ENCODE measurements at places on chromosomes 7 and 10. TPM values are rescaled to one million over a fixed set of nuclear protein-coding genes. Genes with fewer than 3 reads are reported as not detected.
A peak's percentile ranks its signal among the peaks of the same experiment; 100 is the strongest.

The AGR2 gene
- total RNA-seq, result 1.7 TPM

DNA sequence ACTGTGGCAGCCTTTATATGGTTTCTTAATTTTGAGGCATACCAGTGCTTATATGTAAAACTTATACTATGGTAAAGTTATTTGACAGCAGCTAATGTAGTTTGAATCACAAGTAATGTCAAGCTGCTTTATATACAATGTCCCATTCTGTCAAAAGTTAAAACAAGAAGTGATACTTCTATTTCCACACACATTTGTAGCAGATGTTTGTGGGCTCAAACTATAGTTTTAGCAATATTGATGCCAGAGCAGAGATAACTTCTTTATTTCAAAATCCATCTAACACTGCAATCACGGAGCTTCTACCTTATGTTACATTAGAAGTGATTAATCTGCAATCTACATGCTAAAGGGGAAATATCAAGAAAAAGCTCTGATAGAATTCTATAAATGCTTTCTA, 149.6 kb downstream of the ADK start:
- H3K27ac ChIP-seq, result no peak overlapping the region
- H3K36me3 ChIP-seq, result no peaks in the 10 kb centered on the region
- H3K4me3 ChIP-seq, result no peak overlapping the region
- no peaks in the 10 kb centered on the region for H3K27me3 ChIP-seq
- no peak for DNase-seq
- no peaks in the 10 kb centered on the region for H3K4me1 ChIP-seq

The GSTO2 gene
- total RNA-seq, result 5.6 TPM

DNA sequence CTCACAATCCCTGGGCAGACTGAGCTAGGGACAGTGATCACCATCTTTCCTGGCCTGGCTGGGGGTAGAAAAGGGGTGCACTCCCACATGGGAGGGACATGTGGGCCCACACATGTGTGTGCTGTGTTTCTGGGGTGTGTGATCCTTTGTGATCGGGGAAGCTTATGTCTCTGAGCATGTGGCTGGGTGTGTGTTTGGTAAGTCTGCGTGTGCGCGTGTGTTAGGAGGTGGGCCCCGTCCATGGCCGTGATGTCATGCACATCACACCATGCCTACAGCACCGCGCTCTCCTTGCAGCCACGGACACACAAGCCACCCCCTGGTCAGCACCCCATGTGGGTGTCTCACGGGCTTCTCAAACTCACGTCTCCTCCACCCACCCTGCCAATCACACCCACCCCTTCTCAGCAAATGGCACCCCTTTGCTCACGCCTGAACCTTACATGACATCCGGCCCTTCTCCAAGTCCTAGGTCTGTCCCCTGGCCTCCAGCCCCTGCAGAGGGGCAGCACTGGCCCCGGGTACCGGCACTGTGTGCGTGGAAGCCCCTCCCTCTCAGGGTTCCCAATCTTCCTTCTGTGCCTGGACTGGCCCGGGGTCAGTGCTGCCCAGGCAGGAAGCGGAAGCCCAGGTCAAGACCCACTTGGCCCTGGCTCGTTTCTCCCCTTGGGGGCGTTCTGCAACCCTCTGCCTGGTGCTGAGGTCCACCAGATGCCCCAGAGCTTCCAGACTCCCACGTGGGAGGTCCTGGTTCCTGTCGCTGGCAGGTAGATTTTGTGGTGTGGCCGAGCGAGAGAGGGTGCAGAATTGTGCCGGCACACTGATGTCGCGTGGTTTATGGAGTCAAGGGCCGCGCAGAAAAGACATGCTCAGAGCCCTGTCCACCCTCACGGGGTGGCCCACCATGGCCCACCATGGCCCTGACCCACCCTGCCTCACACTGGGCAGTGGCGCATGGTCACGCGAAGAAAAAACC, 12.6 kb downstream of the SLC29A4 start:
- no peaks in the 10 kb centered on the region for H3K36me3 ChIP-seq
- H3K27me3 ChIP-seq, result no peaks in the 10 kb centered on the region
- H3K4me1 ChIP-seq, result peaks cover 15% of the 10 kb centered on the region
- no peak overlapping the region for H3K27ac ChIP-seq

- H3K4me3 ChIP-seq, result peak overlapping the region; percentile 29
These were observed 1.2 kb downstream of the JAZF1 start for GRCh38 chr7:28179120-28180030.

- H3K4me3 ChIP-seq, result no peak overlapping the region
- no peak for DNase-seq
- H3K36me3 ChIP-seq, result no peaks in the 10 kb centered on the region
- no peaks in the 10 kb centered on the region for H3K27me3 ChIP-seq
- H3K27ac ChIP-seq, result no peak overlapping the region
- H3K4me1 ChIP-seq, result no peaks in the 10 kb centered on the region
These were observed 63.6 kb downstream of the ADARB2 start for GRCh38 chr10:1673568-1674345.

The CALML3 gene
- total RNA-seq, result 144 TPM

The TACC2 gene
- 4.6 TPM for total RNA-seq

DNA sequence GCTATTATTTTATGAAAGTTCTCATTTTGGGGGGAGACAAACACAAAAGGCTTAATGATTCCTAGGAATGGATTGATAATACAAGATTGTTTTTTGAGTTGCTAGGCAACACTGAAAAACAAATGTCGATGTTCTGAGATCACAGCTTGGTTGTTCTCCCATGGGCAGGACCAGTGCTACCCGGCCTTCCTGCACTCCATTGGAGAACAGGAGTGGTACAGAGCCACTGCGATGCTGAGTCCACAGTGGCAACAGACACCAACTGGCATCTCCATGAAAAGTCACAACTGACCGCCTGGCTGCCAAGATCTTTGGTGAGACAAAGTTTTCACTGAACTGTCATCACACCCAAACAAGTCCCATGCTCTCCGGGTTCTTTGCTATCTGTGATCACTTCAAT, 68.9 kb upstream of the NMT2 start:
- no peak overlapping the region for H3K27ac ChIP-seq
- no peaks in the 10 kb centered on the region for H3K27me3 ChIP-seq
- H3K36me3 ChIP-seq, result no peaks in the 10 kb centered on the region
- no peak overlapping the region for H3K4me3 ChIP-seq

- peak; percentile 33 for DNase-seq
- no peaks in the 10 kb centered on the region for H3K27me3 ChIP-seq
- no peak overlapping the region for H3K27ac ChIP-seq
These were observed 535 bp downstream of the ASAH2B start for GRCh38 chr10:50740293-50740648.

GRCh38 chr10:4780091-4780490, 45.9 kb upstream of the AKR1E2 start:
- no peaks in the 10 kb centered on the region for H3K4me1 ChIP-seq
- no peaks in the 10 kb centered on the region for H3K36me3 ChIP-seq
- H3K4me3 ChIP-seq, result no peak overlapping the region
- no peak for DNase-seq
- H3K27ac ChIP-seq, result no peak overlapping the region

GRCh38 chr7:7054252-7054830, 128.0 kb upstream of the C1GALT1 start:
- no peaks in the 10 kb centered on the region for H3K36me3 ChIP-seq
- H3K4me3 ChIP-seq, result no peak overlapping the region
- H3K4me1 ChIP-seq, result no peaks in the 10 kb centered on the region
- H3K27ac ChIP-seq, result no peak overlapping the region

GRCh38 chr7:97693586-97693985, 38.3 kb upstream of the TAC1 start:
- H3K4me3 ChIP-seq, result no peak overlapping the region
- H3K27me3 ChIP-seq, result no peaks in the 10 kb centered on the region

The ATG9B gene
- total RNA-seq, result 1.6 TPM

GRCh38 chr10:24724381-24725228, 918 bp upstream of the ARHGAP21 start:
- peaks cover 24% of the 10 kb centered on the region for H3K4me1 ChIP-seq
- no peaks in the 10 kb centered on the region for H3K36me3 ChIP-seq
- peak; percentile 91 for DNase-seq
- H3K27ac ChIP-seq, result peak overlapping the region; percentile 87

The USP6NL gene
- 12.3 TPM for total RNA-seq

DNA sequence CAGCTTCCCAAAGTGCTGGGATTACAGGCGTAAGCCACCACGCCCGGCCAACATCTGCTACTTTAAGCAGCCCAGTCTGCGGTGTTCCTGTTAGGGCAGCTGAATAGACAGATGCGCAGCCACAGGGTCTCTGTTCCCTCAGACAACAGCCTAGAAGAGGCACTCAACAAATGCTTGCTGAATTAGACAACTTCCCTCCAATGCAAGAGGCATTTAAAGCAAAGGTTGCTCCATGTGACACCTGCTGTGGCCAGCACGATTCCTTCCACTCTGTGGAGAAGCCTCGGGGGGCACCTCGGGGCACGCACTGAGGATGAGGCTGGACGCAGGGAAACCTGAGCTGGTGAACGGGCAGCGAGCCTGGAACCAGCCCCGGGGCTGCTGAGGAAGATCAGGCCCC, 237.8 kb downstream of the MAD1L1 start:
- H3K27me3 ChIP-seq, result no peaks in the 10 kb centered on the region
- H3K27ac ChIP-seq, result no peak overlapping the region
- peaks cover 4% of the 10 kb centered on the region for H3K36me3 ChIP-seq
- H3K4me1 ChIP-seq, result peaks cover 53% of the 10 kb centered on the region
- no peak overlapping the region for H3K4me3 ChIP-seq
- DNase-seq, result no peak

DNA sequence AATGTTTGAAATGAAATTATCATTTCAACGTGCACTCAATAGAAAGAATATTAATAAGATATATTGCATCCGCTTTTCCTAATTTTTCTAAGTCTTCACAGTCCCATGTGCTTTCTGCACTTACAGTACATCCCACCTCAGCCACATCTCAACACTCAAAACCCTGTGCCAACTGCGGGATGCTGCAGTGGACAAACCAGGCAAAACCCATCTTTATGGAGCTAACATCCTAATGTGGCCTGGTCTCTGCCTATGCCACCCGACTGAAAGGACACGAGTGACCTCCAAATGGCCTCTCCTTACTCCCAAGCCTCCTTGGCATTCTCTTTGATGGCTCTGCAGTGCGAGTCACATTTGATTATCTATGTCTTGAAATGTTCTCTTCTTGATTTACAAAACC, 57.4 kb upstream of the ADRB1 start:
- H3K27me3 ChIP-seq, result peaks cover 35% of the 10 kb centered on the region
- DNase-seq, result no peak
- H3K4me1 ChIP-seq, result peaks cover 29% of the 10 kb centered on the region
- no peak overlapping the region for H3K27ac ChIP-seq

- no peak overlapping the region for H3K4me3 ChIP-seq
- no peaks in the 10 kb centered on the region for H3K4me1 ChIP-seq
- H3K27me3 ChIP-seq, result peaks cover 44% of the 10 kb centered on the region
- no peak overlapping the region for H3K27ac ChIP-seq
- no peak for DNase-seq
These were observed 6.2 kb upstream of the ZAN start for GRCh38 chr7:100726996-100727761.

The METTL27 gene
- 2.2 TPM for total RNA-seq

The GRM3 gene
- 0.05 TPM for total RNA-seq

DNA sequence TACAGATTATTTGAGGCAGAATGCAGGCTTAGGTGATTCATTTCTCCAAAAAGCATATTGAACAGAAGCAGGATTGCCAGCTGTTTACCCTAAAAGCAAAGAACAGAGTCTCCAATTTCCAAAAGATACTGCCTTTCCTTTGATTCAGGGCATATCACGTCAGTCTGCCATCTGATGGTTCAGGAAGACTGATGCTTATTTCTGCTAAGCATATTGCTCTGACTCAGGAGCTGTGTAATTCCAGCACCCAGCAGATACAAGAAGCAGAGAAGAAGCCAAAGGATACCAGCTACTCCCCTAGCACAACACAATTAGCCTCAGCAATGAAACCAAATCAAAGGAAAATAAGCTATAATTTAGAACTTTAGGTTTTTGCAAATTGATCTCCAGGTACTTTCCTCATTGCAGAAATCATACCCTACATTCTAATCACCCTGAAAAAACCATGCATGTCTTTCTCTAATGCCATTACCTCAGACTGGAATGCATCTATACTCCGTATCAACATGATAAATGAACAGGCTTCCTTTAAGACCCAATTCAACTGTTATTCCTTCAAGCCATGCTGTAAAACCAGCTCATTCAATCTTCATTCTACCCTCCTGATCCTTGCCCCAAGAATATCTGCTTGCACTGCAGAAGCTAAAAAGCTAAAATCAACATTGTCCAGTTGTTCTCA, 55.1 kb downstream of the ABI1 start:
- H3K4me1 ChIP-seq, result peaks cover 22% of the 10 kb centered on the region
- H3K36me3 ChIP-seq, result no peaks in the 10 kb centered on the region
- H3K4me3 ChIP-seq, result no peak overlapping the region

DNA sequence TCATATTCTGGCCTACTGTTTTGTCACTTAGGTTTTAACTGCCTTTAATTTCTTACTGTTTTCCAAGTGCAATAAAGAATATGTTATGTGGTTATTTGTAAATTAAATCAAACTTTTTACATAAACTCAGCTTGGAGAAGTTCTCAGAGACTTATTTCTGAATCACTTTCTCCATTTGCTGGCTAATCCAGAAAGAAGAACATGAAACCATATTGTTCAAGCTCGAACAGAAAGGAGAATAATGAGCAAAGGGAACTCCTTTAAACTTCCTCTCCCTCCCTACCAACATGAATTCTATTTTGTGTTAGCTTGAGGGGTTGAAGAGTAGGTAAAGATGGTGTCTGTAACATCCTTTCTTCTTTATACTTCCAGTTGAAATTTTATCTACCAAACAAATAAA, 52.3 kb downstream of the SHTN1 start:
- H3K4me3 ChIP-seq, result no peak overlapping the region
- H3K36me3 ChIP-seq, result no peaks in the 10 kb centered on the region
- H3K27ac ChIP-seq, result no peak overlapping the region
- DNase-seq, result no peak

The SEMA3D gene
- 1.3 TPM for total RNA-seq

DNA sequence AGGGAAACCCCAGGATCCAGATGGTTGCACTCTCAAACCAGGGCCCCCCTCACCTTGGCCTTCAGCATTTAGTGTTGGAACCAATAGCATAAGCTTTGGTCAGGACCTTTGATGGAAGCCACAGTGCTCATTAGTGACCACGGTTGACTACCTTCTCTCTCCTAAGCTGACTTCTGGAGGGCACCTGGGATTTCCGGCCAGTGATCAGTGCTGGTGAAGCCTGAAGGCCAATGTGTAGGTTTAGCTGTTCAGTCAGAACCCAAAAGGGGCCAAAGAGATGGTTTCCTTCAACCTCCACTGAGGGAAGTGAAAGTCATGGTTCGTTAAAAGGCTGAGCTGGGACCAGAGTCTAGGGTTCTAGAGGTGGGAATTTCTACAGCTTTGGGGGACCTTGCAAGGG, 46.4 kb downstream of the TCF7L2 start:
- H3K27me3 ChIP-seq, result no peaks in the 10 kb centered on the region
- H3K36me3 ChIP-seq, result no peaks in the 10 kb centered on the region
- H3K27ac ChIP-seq, result no peak overlapping the region
- H3K4me1 ChIP-seq, result no peaks in the 10 kb centered on the region
- no peak overlapping the region for H3K4me3 ChIP-seq

- H3K27me3 ChIP-seq, result no peaks in the 10 kb centered on the region
These were observed 79.6 kb downstream of the SLIT1 start for GRCh38 chr10:97106207-97106606.

The RELN gene
- total RNA-seq, result 0.28 TPM

The SPOCK2 gene
- total RNA-seq, result 91.6 TPM

DNA sequence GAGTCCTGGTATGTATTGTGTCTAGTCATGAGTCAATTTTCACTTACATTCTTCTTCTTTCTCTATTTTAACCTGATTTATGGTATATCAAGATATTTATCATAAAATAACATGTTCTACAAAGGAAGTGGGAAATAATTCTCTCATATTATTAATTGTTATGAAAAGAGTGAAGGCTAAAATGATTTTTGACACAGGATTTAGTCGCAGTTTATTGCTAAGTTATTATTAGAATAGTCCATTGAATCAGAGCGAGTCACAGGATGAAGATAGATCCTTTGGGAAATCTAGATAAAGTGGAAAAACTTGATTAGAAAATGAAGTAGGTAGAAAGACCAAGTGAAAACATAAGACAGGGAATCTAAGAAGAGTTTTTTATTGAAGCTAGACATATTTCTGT, 184.3 kb upstream of the DGKB start:
- no peak overlapping the region for H3K27ac ChIP-seq
- no peaks in the 10 kb centered on the region for H3K4me1 ChIP-seq
- H3K4me3 ChIP-seq, result no peak overlapping the region

The PHYHIPL gene
- total RNA-seq, result 0.09 TPM
